NCI-H187 (cell line): ENCODE measurements at places on chromosomes 2 and 18.

GRCh38 chr2:46996300-46996843 is 80.8 kb upstream of the MCFD2 start:
- no peak for DNase-seq

- no peak for DNase-seq
Measured at GRCh38 chr2:238096311-238097011, 3.7 kb upstream of the ESPNL start.

DNA sequence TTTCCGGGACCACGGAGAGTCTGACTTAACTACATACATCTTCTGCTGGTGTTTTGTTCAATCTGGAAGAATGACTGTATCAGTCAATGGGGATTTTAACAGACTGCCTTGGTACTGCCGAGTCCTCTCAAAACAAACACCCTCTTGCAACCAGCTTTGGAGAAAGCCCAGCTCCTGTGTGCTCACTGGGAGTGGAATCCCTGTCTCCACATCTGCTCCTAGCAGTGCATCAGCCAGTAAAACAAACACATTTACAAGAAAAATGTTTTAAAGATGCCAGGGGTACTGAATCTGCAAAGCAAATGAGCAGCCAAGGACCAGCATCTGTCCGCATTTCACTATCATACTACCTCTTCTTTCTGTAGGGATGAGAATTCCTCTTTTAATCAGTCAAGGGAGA is 23.1 kb downstream of the ICOS start:
- no peak for DNase-seq

- DNase-seq: peak; percentile 21
Measured at GRCh38 chr2:212940816-212941215, 210.6 kb downstream of the IKZF2 start.

DNA sequence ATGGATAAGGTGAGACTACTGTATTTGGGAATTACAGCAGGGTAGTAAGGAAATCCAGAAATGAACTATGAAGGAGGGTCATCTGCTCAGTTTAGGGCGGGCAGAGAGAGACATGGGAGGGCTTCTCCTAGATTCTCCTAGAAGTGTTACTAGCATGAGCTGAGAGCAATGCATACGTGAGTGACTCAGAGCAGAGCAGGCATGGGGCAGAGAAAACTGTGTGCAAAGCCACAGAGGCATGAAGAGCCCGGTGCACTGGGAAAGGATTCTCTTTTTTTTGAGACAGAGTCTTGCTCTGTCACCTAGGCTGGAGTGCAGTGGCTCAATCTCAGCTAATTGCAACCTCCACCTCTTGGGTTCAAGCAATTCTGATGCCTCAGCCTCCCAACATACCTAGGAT is 116.2 kb downstream of the SOCS6 start:
- no peak for DNase-seq

DNA sequence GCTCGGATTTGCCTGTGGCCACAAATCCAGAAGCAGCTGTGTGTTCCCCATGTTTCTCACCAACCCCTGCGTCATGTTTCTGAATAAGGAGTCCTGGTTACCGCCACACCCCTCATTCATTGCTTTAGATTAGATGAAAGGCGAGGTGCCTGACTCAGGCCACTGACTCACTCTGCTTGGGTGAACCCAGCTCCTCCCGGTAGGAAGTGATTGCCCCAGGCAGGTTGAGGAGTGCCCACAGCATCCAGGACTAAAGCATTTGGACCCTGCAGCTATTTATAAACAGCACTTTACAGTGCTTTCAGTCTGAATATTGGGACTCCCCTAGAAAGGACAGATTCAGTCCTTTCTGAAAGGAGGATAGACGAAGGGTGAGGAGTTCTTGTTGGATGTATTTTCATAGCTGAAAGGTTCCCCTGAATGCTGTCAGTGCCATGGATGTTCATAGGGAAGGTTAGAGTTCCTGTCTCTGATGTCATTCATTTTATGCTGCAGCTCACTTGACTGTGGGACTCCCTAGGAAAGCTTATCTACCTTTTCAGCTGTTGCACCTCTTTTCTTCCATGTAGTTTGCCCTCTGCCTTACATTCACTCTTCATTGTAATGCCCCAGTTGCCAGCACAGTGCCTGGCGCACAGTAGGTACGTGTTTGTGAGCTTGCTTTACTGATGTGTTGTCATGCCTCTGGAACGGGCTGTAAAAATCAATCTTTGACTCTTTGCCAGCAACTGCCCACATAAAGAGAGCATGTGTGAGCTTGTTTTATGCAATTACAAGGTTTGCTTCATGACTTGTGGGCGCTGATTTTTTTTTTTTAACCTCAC is 14.9 kb downstream of the ITGA6 start:
- no peak for DNase-seq

DNA sequence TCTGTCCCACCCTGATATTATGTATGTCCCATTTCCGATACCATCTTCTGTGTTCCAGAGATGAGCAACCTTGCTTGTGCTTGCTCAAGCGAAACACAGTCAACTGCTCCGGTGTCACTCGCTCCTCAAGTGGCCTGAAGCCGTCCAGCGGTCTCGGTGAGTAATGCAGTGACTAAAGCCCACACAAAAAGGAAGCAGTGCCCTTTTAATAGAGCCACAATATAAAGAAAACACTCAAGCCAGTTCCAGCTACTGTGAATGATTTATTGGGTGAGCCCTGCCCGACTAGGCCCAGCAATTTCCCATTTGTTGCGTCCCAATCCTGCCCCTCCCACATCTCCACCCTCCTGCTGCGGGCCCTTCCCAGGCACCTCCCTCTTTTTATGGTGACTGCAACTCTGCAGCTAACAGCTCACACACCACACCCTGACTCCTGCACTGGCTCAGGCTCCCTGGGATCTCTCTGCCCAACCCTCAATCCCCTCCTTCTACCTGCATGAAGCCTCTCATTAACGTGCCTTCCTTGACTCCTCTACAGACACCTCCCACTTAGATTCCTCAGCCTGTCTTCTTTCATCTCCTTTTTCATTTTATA is 44.2 kb upstream of the DSC1 start:
- peak; percentile 71 for DNase-seq

DNA sequence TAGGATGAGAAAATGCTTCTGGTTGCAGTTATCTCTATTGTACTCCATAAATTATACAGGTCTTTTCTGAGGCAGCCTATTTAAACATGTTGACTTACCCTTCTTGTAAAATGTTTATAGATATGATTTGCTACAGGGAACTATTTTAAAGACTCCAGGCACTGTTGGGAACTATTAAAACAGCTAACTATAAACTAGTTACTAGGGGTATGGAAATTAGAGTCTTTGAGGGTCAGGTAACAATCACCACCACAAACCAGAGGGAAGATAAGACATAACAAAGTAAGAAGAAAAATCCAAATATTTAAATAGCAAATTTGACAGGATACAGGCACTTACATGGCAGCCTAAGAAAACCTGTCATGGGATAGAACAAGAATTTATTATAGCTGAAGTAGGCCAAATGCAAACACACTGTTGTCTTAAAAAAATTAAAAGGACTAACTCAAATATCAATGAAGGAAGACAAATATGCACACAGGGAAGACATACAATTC is 251.0 kb upstream of the CWC22 start:
- no peak for DNase-seq

GRCh38 chr18:65415098-65415497 is 335.7 kb upstream of the CDH7 start:
- no peak for DNase-seq

DNA sequence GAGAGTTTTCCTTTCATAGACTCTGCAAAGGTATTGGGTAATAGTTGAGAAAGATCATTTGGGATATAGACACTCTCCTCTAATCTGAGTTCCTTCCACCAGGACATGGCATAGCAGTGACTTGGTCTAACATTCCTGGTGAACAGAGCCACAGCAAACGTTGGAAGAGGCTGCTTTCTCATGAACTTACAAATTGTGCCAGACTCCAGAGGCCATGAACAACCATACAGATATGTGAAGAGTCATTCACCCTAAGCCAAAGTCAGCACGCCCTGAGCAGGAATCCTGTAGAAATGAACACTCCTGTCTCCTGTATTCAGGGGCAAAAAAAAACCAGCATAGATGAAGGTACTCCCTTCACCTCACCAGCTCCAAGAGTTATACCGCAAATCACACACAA is 152.8 kb downstream of the TMEM18 start:
- DNase-seq: no peak

GRCh38 chr2:200347301-200347700 is 40.8 kb downstream of the SPATS2L start:
- no peak for DNase-seq

GRCh38 chr18:42306594-42306980 is 351.6 kb downstream of the PIK3C3 start:
- DNase-seq: no peak

DNA sequence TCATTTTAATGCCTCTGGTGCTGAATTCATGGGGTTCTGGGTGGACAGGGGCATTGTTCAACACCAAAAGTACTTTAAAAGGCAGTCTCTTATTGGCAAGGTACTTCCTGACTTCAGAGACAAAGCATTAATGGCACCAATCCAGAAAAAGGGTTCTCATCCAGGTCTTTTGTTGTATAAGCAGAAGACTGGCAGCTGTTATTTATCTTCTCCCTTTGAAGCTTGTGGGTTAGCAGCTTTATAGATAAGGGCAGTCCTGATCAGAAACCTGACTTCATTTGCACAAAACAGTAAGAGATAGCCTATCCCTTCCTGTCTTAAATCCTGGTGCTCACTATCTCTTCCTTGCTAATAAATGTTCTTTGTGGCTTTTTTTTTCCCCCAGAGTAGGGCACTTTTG is 68.8 kb downstream of the VPS54 start:
- no peak for DNase-seq

GRCh38 chr18:58640428-58640805 is 11.5 kb upstream of the ALPK2 start:
- DNase-seq: no peak

GRCh38 chr2:239152239-239152915 is 248.4 kb downstream of the HDAC4 start:
- no peak for DNase-seq

DNA sequence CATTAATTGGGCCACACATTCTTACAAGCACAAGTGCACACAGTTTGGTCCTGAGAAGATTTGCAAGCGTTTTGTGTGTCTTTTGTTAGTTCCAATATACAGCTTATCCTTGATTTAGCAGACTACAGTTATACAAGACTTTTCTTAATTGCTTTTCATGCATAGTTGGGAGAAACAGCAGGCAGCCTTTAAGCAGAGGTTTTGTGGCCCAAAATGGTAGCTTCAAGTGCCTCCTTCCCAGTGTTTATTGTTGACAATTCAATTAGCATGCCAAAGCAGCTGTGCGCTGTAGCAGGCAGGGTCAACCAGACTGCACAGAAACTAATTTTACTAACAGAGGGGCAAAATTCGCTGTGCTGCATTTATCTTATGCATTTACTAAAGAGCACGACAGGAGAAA is 47.5 kb downstream of the FRZB start:
- peak; percentile 24 for DNase-seq
